ENCODE measurements at places on chromosomes 5 and 9.
A peak's percentile ranks its signal among the peaks of the same experiment; 100 is the strongest.

DNA sequence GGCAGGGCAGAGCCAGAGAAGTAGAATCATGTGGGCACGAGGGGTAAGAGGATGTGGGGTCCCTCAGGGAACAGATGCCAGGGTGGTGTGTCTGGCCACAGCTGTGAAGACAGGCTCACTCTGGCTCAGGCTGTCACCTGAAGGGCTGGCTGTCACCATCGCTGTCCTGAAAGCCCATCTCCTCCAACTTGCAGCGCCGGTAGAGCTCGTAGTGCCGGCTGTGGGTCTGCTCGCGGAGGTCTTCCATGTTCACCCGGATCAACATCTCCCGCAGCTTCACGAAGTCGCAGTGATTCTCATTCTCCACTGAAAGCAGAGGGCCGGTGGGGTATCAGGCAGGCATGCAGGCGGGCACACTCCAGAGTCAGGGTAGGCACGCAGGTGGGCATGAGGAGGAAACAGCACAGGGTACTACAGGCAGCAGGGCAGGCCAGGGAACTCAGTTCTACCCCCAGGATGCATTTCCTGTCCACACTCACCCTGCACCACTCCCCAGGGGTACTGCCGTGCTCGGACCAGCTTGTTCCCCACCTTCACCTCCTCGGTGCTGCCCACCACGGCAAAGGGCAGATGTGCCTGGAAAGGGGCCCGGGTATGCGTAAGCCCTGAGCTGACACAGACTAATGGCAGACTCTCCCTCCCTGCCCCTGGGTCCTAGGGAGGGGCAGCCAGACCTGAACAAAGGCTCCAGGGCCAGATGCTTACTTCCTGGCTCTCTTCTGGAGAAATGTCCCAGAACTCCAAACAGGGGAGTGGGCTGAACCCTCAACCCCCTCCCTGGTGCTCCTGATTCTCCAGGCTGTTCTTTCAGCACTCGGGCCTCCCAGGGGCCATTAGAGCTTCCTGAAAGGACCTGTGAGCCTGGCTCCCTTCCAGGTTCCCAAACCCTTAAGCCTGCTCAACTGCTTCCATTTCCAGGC lies 14.4 kb downstream of the CCNI2 start:
- DNase-seq, result no peak

GRCh38 chr9:81826517-81826906 lies 101.7 kb upstream of the SPATA31D4 start:
- no peak for DNase-seq

GRCh38 chr5:172502969-172503368 lies 48.6 kb upstream of the SH3PXD2B start:
- DNase-seq, result no peak

- no peak for DNase-seq
Observed at GRCh38 chr9:77562019-77562748, 85.9 kb downstream of the GNA14 start.

DNA sequence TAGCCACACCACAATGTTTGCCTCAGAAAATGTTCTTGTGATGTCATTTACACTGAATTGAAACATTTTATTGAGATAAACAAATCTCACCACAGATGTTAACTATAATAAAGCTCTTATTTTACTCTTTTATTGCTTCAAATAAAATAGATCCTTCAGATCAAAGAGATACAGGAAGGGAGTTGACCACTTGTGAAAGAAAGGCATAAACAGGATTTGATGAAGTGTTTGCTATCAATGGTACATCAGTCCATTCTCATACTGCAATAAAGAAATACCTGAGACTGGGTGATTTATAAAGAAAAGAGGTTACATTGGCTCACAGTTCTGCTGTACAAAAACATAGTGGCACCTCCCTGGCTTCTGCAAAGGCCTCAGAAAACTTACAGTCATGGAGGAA lies 40.2 kb upstream of the OR13F1 start:
- no peak for DNase-seq

DNA sequence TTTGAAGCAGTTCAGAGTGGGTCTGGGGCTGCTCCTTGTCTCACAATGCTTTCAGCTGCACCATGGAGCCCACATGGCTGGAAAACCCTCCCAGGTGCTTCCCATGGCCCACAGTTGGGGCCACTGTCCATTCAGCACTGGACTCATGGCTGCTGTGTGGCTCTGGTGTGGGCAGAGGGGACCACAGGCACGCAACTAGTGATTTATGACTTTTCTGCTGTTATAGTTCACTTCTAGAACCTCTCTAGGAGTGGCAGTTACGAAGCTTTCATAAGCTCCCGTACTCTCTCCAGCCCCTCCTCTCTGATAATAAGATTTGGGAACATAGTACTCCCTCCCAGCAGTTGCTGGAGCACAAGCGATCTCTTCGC lies 29.0 kb downstream of the GLRA1 start:
- DNase-seq, result no peak

DNA sequence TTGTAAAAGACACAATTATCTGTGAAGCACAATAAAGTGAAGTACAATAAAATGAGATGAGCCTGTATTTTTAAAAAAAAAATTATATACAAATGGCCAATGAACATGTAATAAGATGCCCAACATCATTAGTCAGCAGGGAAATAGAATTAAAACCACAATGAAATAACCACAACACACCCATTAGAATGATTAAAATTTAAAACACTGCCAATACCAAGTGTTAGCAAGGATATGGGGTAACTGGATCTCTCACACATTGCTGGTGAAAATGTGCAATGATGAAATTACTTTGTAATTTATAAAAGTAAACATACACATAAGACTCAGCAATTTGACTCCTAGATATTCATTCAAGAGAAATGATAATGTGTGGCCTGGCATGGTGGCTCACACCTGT lies 62.8 kb downstream of the SHOC1 start:
- DNase-seq, result no peak

DNA sequence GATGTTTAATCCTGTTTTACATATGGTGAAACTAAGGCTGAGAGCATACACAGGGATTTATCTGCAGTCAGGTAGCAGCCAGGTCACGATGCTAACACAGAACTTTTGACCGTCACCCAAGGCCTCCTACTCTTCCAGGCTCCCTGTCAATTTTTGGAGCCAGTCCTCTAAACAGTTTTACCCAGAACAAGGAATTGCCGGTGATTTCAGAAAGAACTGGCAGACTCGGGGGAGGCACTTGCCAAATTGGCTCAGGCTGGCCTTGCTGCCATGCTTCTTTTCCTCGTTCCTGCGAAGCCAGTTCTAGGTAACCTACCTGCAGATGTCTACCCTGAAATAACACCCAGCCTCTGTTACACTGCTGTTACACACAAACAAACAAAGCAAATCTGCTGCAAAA lies 21.2 kb downstream of the GRIA1 start:
- DNase-seq, result no peak

- no peak for DNase-seq
Observed at GRCh38 chr9:70468291-70468690, 53.8 kb upstream of the KLF9 start.

GRCh38 chr5:173513521-173513991 lies 102.9 kb downstream of the BOD1 start:
- peak; percentile 71 for DNase-seq

- DNase-seq, result no peak
Observed at GRCh38 chr9:33159777-33160127, 7.4 kb downstream of the B4GALT1 start.

- no peak for DNase-seq
Observed at GRCh38 chr5:100551183-100551582, 16.0 kb downstream of the FAM174A start.

DNA sequence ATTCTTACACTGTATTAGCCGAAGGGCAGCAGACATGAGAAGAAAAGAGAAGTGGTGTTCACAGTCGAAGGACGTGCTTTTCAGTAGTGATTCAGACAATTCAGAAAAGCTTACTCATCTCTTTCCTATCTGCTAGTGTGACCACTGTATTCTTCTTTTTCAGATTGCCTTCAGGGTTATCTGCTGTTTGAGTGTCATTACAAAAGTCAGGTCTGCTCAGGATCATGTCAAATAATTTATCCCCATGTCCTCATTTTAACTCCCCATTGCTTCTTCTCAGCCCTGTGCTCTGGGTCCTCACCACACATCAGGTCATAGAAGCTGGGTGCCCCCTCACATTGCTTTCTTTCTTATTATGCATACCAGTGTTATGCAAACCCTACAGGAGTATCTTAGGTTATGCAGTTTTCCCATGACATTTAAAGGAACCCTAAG lies 394.0 kb downstream of the CETN3 start:
- DNase-seq, result no peak

- no peak for DNase-seq
Observed at GRCh38 chr5:54868511-54869483, 116.6 kb downstream of the ESM1 start.

- no peak for DNase-seq
Observed at GRCh38 chr9:96751815-96752214, 26.1 kb downstream of the ZNF510 start.

- DNase-seq, result no peak
Observed at GRCh38 chr5:66639037-66639436, 42.8 kb downstream of the MAST4 start.

GRCh38 chr9:118652258-118652657 lies 717.0 kb downstream of the BRINP1 start:
- DNase-seq, result no peak

Data from AG09309 (cell line).